PC-3 (cell line): ENCODE measurements at places on chromosomes 6 and 20. TPM values are rescaled to one million over a fixed set of nuclear protein-coding genes. Genes with fewer than 3 reads are reported as not detected.

Gene BIRC7
- total RNA-seq: not detected in 2 replicates

Gene CD83
- 13.0 and 15.2 TPM in 2 replicates for total RNA-seq

Gene OR14J1
- not detected in 2 replicates for total RNA-seq

Gene NT5E
- total RNA-seq: 9.0 and 15.8 TPM in 2 replicates
